ENCODE measurements at places on chromosomes 11 and 22.

- DNase-seq = no peak
These were observed 397.0 kb downstream of the METTL15 start for GRCh38 chr11:28505232-28505631.

GRCh38 chr11:134063124-134063495 is 5.8 kb upstream of the JAM3 start:
- no peak for DNase-seq

DNA sequence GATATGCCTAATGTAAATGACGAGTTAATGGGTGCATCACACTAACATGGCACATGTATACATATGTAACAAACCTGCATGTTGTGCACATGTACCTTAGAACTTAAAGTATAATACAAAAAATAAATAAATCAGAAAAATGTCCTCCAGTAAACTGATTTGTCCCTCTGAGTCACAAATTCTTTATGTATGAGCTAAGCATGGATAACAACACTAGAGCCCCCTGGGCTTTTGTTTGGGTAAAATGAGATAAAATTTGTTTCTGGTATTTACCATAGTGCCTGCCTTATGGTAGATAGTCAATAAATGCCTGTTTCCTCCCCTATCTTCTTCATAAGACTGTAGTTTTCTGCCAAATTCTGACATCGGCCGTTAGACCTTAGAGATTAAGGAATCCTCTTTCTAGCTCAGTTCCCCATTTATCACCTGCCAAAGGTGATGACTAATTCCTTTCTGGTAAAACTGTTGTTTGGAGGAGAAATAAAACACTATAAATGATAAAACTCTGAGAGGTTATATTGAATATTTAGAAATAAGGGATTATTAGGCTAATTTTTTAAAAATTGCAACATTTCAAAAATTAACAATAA is 43.6 kb upstream of the LUZP2 start:
- DNase-seq = no peak

DNA sequence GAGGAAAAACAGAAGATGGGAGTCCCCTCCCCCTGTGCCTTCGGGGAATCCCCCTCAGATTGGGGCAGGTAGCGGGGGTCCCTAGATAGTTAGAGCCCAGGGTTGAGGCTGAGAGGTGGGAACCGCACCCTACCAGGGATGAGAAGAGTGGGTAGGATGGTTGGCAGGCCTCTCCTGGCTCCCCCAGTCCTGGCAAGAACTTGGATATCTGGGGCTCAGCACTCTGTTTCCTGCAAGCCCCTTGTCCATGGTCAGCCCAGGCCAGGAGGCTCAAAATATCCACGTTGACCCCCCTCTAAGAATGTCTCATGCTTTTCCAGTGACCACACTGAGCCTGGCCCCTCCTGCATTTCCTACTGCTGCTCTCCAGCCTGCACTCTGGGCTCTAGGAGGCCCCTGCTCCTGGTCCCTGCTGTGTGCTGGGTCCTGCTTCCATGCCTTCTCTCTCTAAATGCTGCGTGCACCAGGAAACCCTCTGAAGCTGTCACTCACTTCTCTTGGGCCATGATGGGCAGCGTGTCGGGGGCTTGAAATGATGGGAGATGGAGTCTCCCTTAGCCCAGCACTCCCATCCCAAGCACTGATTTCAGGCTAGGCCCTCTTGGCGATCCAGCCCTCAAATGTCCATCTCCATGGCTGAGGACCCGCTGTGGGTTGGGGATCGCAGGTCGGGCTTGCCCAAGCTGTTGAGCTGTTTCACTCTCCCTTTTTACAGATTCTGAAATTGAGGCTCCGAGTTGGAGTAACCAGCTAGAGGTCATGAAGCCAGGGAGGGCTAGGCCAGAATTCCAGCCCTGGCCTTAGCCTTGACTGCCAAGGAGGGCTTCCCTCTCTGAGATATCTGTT is 2.0 kb downstream of the MAP3K11 start:
- no peak for DNase-seq

DNA sequence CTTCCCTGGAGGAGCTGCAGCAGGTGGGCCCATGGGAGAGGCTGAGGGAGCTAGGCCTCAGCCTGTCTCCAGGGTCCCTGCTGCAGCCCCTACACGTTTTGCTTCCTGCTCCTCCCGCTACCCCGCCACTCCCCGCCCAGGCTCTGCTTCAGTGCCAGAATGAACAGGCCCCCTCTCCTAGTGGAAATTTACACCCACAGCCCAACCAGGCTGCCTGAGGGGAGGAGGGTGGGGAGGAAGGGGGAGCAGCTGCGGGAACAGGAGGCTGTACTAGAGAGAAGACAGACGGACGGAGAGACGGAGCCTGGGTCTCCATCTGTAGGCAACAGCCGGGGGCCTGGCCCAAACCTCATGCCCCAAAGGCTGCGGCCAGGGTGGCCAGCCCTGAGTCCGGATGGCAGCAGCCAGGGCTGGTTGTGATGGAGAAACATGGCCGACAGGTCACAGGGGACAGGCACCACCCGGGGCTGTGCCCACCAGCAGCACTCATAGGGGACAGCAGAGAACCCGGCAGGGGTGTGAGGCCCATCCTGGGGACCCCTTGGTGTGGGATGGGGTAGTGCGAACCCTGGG is 20.6 kb downstream of the FLRT1 start:
- no peak for DNase-seq

DNA sequence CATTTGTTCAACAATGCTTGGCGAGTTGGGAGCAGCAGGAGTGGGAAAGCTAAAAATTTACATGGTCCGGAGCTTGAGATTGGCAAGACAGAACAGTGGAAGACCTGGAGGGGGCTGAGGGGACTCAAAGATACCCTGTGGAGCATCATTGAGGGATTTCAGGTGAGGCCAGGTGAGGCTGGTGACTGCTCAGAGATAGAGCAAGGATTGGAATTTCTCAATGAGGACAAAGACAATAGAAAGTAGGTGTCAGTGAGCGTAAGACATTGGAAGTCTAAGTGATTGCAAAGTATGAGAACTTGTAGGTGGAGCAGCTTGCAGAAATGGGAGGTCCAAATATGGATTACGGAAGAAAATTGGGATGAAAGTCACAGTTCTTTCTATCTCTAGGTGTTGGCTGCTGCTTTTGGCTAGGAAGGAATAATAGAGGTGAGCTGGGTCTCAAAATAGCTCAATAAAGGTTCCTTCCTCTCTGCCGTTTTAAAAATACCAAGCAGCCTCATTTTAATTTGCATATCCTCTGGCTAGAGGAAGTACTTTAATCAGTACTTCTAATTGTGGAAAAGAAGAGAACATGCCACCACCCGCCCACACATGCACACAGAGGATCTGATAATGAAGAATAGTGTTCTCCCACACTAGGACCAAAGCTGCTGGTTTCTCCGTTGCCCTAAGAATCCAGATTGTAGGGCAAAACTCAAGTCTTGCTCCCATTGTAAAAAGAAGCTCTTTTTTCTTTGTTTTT is 41.8 kb upstream of the SORL1-AS1 start:
- DNase-seq = no peak

DNA sequence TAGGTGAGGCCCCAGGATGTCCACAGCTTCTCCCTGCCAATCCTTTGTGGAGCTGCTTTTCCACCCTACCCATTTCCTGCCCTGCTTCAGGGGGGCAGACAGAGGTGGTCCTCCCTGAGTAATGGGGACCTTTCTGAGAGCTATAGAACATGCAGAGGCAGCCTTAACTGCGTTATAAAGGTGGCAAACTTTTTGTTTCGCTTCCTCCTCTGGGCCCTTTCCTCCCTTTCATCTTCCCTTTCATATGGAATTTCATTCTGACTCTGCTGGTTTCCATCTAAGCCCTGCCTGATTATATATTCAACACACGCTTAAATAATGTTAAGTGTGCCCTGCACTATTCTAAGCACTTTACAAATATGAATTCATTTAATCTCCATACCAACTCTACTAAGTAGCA is 169.3 kb upstream of the E2F8 start:
- DNase-seq = no peak

DNA sequence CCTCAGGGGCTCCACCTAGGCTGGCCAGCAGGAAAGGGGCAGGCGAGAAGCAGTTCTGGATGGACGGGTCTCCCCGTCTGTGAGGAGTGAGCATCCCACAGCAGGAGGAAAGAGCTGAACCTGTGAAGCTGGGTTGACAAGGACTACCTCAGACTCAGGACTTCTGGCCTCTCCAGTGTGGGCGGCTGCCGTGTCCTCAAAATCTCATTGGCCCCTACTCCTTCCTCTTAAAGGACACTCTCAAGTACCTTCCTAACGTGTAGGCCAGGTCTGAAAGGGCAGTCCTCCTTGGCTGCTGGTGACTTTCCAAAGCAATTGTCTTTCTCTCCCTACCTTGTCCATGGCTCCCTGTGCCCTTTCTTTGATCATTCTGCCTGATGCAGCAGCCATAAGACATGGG is 107.0 kb upstream of the AKIP1 start:
- no peak for DNase-seq

- DNase-seq = no peak
These were observed 118.2 kb upstream of the SLC5A12 start for GRCh38 chr11:26839911-26840698.

GRCh38 chr11:77819921-77820564 is 479 bp downstream of the RSF1 start:
- peak; percentile 64 for DNase-seq

DNA sequence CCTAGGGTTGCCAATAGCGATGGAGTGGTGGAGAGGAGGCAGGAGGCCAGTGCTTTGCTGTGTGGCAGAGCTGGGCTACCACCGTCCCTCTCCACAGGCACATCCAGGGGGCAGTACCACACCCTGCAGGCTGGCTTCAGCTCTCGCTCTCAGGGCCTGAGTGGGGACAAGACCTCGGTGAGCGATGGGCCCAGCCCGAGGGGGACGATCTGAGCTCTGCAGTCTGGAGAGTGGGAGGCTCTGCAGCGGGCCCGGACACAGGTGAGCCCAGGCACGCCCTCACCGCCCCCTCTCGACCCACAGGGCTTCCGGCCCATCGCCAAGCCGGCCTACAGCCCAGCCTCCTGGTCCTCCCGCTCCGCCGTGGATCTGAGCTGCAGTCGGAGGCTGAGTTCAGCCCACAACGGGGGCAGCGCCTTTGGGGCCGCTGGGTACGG is 2.5 kb downstream of the PKP3 start:
- DNase-seq = peak; percentile 66

DNA sequence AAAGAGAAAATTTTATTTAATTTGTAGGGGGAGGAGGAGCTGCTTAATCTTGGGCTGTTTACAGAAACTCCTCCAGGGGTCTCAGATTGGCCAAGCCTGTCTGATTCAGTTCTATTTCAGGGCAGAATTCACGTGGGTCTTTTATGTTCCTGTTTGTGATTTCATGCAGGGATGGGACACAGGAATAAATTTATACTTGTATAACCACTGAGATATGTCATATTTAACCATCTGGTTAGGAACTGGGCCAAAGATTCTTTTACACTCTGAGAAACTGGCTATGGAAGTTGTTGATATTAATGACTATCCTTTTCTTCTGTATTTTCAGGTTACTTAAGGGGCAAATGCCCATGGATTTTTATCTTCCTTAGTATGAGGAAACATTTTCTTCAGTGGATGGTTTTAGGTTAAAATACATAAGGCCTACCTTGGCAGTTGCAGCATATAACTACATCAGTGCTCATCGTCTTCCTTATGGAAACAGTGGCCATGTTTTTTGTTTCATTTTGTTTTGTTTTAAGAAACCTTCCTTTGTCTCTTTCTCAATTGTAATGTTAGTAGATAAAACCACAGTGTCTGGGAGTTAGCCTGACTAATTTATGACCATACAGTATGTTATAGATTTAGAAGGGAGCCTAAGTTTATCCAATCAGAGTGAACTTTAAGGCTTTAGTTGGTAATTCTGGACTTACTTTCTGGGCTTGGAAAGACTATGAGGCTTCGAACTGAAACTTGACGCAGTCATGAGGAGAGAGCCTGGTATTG is 132.4 kb upstream of the ANO3 start:
- no peak for DNase-seq

- no peak for DNase-seq
These were observed 425.4 kb downstream of the JRKL start for GRCh38 chr11:96815236-96815635.

DNA sequence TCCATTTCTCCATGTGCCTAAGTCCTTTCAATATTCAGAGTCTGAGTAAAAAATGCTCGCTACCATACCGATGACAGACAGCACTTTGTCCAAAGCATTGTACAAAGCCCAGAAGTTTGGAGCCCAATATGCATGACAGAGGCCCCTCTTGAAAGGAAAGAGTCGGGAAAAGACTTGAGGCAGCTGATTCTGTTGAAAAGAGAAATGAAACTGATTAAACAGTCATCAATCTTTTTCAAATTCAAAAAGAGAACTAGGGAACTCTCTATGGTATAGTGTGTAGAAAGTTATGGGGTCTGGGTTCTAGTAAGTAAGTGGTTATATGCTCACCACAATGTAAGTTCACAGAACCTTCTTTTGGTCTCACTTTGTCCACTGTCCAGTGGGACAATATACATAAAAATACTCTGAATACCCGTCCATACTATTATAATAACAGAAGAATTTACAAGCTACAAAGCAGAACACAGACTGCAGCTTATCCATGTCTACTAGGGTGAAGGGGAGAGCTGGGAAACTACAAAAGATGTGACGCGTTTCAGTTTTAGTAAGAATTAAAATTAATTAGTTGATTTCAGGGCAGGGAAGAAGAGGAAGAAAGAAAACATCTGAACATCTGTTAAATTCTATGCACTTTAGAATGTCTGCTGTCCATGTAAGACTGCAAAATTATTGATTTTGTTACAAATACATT is 26.7 kb downstream of the ALG8 start:
- DNase-seq = no peak

DNA sequence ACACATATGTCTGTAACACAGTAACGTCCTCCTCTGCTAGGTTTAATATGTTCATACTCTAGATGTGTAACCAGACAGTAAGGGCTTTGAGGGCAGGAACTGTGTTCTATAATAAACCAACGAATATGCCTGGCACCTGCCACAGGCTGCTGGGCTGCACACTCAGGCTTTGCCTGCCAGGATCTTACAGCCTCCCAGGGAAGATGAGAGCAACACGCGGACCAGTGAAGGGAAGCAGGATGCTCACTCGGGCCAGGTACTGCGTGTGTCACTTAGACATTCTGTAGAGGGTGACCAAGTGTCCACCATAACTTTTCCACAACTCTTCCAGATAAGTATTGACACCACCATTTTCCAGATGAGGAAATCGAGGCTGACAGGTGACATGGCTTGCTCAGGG is 21.7 kb upstream of the BAIAP2L2 start:
- DNase-seq = no peak

DNA sequence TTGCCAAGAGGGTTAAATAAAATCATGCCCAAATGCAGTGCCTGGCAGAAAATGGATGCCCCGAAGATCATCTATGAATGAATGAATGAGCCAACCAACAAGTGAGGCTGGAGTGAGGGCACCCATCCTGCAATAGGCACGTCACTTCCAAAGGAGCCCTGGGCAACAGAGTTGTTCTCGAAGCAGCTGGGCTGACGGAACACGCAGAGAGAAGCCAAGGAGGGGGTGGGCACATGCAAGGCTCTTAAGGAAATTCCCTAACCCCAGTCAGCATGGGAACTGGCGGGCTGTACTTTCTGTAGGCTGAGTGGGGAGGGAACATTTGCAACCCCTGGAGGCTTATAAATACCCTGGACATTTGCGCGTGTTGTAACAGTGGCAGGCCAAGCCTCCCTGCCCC is 11.6 kb upstream of the CHADL start:
- no peak for DNase-seq

GRCh38 chr11:61554172-61554988 is 26.5 kb downstream of the SYT7 start:
- DNase-seq = no peak

GRCh38 chr11:126400479-126400878 is 45.0 kb downstream of the ST3GAL4 start:
- DNase-seq = no peak

Measured in NCI-H345 (cell line).